ENCODE measurements at places on chromosomes 5 and 9. TPM values are rescaled to one million over a fixed set of nuclear protein-coding genes. Genes with fewer than 3 reads are reported as not detected.

Gene FAM53C
- polyA plus RNA-seq: 6.0 TPM

DNA sequence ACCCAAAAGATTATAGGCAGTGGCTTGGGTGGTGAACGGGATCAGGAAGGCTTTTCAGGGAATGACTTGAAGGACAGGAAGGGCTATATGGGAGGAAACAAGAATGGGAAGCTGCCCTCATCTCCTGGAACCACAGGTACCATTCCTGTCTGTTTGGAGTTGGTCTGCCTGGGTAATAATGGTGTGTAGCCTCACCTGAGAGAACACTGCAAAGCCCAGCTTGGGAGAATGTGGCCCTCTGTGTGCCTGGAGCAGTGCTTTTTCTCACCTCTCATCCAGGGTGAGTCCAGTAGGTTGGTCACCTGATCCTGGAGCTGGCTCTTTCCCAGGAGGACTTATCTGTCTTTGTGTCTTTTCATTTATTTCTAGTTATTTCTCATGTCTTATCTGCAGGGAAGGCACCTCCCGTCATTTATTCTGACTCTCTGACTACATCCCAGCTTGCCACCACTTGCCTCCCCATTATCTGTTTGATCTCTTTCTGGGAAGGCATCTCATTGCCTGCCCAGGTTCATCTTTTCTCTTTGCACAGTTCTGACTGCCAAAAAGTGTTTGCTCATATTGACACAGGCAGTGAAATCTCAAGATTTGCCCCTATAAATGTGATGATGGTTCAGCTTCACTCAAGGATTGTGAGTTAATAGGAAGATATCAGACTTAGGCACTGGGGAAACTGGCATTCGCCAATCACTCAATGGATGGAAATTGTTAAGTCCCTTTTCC lies 22.5 kb upstream of the OR2S2 start:
- H3K4me1 ChIP-seq: no peaks in the 10 kb centered on the region
- no peaks in the 10 kb centered on the region for H3K36me3 ChIP-seq
- H3K4me3 ChIP-seq: no peak overlapping the region
- H3K27me3 ChIP-seq: no peaks in the 10 kb centered on the region
- no peak overlapping the region for H3K27ac ChIP-seq

- no peaks in the 10 kb centered on the region for H3K36me3 ChIP-seq
- no peaks in the 10 kb centered on the region for H3K27me3 ChIP-seq
- no peak overlapping the region for H3K27ac ChIP-seq
- H3K4me1 ChIP-seq: no peaks in the 10 kb centered on the region
Observed at GRCh38 chr5:10729320-10730042, 31.6 kb downstream of the DAP start.

Gene ORM2
- polyA plus RNA-seq: not detected

Gene ADAMTS16
- polyA plus RNA-seq: not detected

Gene PCDHGA1
- not detected for polyA plus RNA-seq

DNA sequence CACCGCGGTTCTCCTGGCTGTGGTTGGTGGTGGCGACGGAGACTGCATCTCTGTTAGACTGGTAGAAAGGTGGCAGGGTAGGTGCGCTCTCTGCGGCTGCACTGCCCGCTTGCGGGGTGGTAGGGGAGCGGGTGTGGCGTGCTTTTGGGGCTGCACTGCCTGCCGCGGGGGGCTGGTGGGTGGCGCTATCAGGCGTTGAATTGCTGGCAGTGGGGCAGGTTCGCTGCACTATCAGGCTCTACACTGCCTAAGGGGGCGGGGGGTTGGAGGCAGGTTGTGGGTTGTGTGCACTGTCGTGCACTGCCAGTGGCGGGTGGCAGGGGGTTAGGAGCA lies 21.0 kb upstream of the TRIM52 start:
- no peak for DNase-seq
- no peak overlapping the region for H3K27ac ChIP-seq
- no peaks in the 10 kb centered on the region for H3K4me1 ChIP-seq
- H3K27me3 ChIP-seq: no peaks in the 10 kb centered on the region

- H3K27ac ChIP-seq: no peak overlapping the region
- no peak for DNase-seq
- H3K27me3 ChIP-seq: no peaks in the 10 kb centered on the region
- no peaks in the 10 kb centered on the region for H3K36me3 ChIP-seq
- H3K4me3 ChIP-seq: no peak overlapping the region
Observed at GRCh38 chr5:133827830-133828229, 140.6 kb downstream of the C5orf15 start.

DNA sequence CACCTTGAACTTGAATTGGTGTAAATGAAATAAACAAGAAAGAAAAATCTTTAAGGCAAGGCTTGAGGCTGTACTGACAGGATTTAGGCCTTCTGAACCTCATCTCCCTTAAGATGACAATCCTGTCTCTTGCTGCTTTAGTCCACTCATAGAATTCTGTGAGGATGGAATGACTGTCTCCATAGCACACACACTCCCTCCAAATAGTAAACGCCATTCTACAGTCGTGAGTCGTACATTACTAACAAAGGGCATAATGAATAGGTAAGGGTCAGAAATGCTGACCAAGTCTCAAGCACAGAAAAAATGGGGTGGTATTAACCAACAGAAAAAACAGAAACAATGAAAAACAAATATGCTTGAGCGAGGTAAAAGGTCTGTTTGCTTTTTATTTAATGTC lies 71.8 kb upstream of the SIMC1 start:
- no peaks in the 10 kb centered on the region for H3K27me3 ChIP-seq
- no peaks in the 10 kb centered on the region for H3K4me1 ChIP-seq
- H3K36me3 ChIP-seq: no peaks in the 10 kb centered on the region
- DNase-seq: no peak
- no peak overlapping the region for H3K4me3 ChIP-seq

GRCh38 chr9:77947651-77948050 lies 84.0 kb downstream of the GNAQ start:
- no peaks in the 10 kb centered on the region for H3K27me3 ChIP-seq
- peak overlapping the region; percentile 42 for H3K27ac ChIP-seq
- H3K4me3 ChIP-seq: no peak overlapping the region

GRCh38 chr5:41575110-41575779 lies 64.8 kb upstream of the PLCXD3 start:
- no peak overlapping the region for H3K4me3 ChIP-seq
- DNase-seq: no peak
- no peaks in the 10 kb centered on the region for H3K27me3 ChIP-seq
- no peak overlapping the region for H3K27ac ChIP-seq

DNA sequence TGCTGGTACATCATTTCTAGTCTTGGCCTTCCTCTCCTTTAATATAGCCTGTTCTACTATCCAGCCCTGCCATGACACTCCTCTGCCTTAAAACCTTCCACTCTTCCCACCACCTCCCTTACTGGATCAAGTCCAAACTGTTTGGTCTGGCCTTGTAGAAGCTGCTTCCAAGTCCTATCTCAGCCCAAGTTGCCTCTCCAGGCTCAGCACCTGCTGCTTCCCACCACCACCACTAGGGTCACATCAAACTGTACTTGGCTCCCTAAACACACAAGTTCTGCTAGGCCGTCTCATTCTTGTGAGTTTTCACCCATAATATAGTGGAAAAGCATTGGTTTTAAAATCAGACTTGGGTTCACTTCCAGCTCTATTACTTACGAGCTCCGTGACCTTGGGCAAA lies 1.4 kb downstream of the NDUFA8 start:
- H3K36me3 ChIP-seq: no peaks in the 10 kb centered on the region
- H3K4me3 ChIP-seq: no peak overlapping the region
- DNase-seq: no peak
- H3K27ac ChIP-seq: peak overlapping the region; percentile 94
- no peaks in the 10 kb centered on the region for H3K27me3 ChIP-seq

DNA sequence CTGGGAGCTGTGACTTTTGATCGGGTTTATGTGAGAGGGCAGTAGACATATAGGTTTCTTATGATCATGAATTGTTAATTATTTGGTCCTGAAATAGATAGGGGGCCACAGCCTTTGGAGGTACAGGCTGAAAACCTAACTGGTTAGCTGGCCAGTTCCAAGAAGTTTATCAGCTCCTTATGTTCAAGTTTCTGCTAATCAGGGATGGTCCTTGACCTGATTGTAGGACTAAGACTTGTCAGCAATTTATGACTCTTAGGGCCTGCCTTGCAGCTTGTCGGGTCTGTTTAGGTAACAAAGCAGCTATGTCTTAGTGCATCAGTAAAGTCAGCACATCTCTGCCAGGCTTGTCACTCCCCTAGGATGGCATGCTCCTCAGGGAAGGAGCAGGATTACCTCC lies 151.8 kb upstream of the RUSC2 start:
- H3K36me3 ChIP-seq: no peaks in the 10 kb centered on the region
- H3K4me1 ChIP-seq: peaks cover 17% of the 10 kb centered on the region
- no peak overlapping the region for H3K27ac ChIP-seq
- no peak for DNase-seq

GRCh38 chr9:134644725-134645606 lies 3.4 kb downstream of the COL5A1 start:
- H3K27ac ChIP-seq: peak overlapping the region; percentile 98
- peak; percentile 93 for DNase-seq
- no peaks in the 10 kb centered on the region for H3K27me3 ChIP-seq
- peak overlapping the region; percentile 9 for H3K4me3 ChIP-seq
- peaks cover 70% of the 10 kb centered on the region for H3K4me1 ChIP-seq

Gene NTNG2
- polyA plus RNA-seq: 0.50 TPM

DNA sequence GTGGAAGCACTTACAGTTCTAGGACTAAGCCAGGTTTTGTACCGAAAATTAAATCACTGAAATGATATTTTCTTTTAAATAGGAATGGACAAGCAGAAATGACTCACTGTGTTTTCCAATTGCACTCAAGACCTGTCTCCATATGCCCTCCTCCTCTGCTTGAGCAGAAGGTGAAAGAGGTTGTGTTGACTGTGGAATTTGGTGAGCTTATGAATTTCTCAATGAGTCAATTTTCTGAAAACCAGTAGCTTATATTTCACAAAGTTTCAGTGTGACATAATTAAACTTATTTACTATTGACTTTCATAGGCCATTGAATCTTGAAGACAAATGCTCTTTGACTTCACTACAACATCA lies 249.9 kb downstream of the NPR3 start:
- DNase-seq: no peak
- no peaks in the 10 kb centered on the region for H3K36me3 ChIP-seq
- H3K4me1 ChIP-seq: no peaks in the 10 kb centered on the region
- H3K27ac ChIP-seq: no peak overlapping the region
- H3K27me3 ChIP-seq: no peaks in the 10 kb centered on the region
- no peak overlapping the region for H3K4me3 ChIP-seq

DNA sequence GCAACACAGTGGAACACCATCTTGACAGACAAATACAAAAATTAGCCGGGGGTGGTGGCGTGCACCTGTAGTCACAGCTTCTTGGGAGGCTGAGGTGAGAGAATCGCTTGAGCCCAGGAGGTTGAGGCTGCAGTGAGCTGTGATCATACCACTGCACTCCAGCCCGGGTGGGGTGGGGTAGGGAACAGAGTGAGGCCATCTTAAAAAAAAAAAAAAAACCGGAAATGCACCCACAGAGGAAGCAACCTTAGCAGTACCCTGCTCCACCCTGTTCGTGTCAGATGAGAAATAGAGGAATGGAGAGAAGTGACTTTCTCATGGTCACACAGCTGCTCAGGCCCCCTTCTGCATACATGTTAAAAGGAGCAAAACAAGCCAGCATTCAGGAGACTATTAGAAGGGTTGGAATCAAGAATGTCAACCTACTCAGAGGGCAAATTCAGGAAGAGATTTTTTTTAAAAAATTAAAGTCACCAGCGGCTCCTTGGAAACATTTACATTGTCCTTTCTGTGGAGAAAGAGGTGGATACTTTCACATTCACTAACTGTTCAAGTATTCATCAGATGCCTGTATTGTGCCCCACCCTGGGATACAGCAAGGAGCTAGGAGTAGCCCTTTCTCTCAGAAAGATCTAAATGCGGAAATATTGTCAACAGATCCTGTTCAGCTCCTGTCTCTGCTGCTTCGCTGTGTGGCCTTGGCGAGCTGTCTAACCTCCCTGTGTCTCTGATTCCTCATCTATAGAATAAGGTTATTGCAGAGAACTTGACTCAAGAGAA lies 41.0 kb downstream of the CYFIP2 start:
- no peak overlapping the region for H3K27ac ChIP-seq
- no peaks in the 10 kb centered on the region for H3K36me3 ChIP-seq
- no peaks in the 10 kb centered on the region for H3K4me1 ChIP-seq
- no peaks in the 10 kb centered on the region for H3K27me3 ChIP-seq
- H3K4me3 ChIP-seq: no peak overlapping the region
- no peak for DNase-seq

- H3K36me3 ChIP-seq: no peaks in the 10 kb centered on the region
- H3K27ac ChIP-seq: no peak overlapping the region
- DNase-seq: no peak
- H3K4me3 ChIP-seq: no peak overlapping the region
- H3K27me3 ChIP-seq: no peaks in the 10 kb centered on the region
Observed at GRCh38 chr5:143968071-143968878, 156.3 kb downstream of the HMHB1 start.

Gene SPATA31A3
- not detected for polyA plus RNA-seq

- H3K36me3 ChIP-seq: no peaks in the 10 kb centered on the region
- no peaks in the 10 kb centered on the region for H3K27me3 ChIP-seq
- H3K27ac ChIP-seq: peak overlapping the region; percentile 98
- H3K4me3 ChIP-seq: no peak overlapping the region
Observed at GRCh38 chr9:36401897-36402480, 1.9 kb upstream of the RNF38 start.

- no peak overlapping the region for H3K27ac ChIP-seq
- no peak overlapping the region for H3K4me3 ChIP-seq
- no peaks in the 10 kb centered on the region for H3K27me3 ChIP-seq
- DNase-seq: no peak
- H3K36me3 ChIP-seq: no peaks in the 10 kb centered on the region
Observed at GRCh38 chr9:75876999-75877640, 13.4 kb upstream of the PCSK5 start.

DNA sequence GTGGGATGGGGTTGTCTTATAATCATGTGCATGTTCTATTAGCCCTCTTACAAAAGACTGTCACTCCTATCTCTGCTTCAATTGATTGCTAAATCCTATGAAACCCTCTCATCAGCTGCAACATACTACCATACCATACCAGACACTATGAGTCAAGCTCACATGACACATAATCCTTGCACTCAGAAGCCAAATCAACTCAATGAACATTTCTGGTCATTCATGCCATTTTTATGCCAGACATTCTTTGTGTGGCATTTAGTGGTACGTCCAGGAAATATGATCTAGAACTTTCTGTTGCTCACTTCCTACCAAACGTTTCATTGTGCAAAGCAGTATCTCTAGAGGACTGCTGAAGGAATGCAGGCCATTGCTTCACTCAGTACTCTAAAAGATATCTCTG lies 159.2 kb upstream of the GNA14 start:
- H3K27ac ChIP-seq: no peak overlapping the region
- H3K4me3 ChIP-seq: no peak overlapping the region
- no peaks in the 10 kb centered on the region for H3K36me3 ChIP-seq
- DNase-seq: no peak

GRCh38 chr9:132585954-132586829 lies 3.8 kb downstream of the BARHL1 start:
- no peak overlapping the region for H3K4me3 ChIP-seq
- H3K27me3 ChIP-seq: peaks cover 88% of the 10 kb centered on the region
- H3K4me1 ChIP-seq: peaks cover 41% of the 10 kb centered on the region
- no peak overlapping the region for H3K27ac ChIP-seq
- no peaks in the 10 kb centered on the region for H3K36me3 ChIP-seq

All from sigmoid colon (tissue), 7 donors.